ENCODE measurements at places on chromosomes 3 and 15.

GRCh38 chr3:45205126-45205525, 21.0 kb downstream of the TMEM158 start:
- DNase-seq: no peak

- DNase-seq: no peak
These were observed 56.5 kb downstream of the HEG1 start for GRCh38 chr3:124999317-124999716.

- DNase-seq: no peak
These were observed 151.9 kb downstream of the RBPMS2 start for GRCh38 chr15:64623347-64623996.

GRCh38 chr15:89656116-89656815, 999 bp upstream of the KIF7 start:
- DNase-seq: no peak
